ENCODE measurements at places on chromosomes 1 and 21.

DNA sequence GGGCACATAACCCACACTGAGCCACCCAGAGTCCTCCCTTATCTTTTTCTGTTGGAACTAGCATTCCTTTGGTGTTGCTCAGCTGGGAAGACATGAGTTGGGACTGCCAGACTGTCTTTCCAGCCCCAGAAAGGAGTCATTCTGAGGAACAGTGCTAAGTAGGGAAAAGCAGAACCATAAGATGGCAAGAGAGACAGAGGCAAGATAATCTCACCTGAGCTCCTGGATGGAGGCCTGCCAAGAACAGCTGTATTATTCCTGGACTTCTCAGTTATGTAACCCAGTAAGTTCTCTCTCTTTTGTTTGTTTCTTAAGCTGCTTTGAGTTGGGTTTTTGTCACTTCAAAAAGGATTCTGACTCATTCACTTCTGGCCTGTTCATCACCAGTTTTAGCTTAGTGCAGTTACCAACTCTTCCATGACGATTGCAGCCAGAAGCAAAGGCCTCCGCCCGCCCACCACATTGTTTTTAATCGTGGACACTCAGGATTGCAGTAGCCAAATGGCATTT lies 134.4 kb downstream of the OMA1 start:
- DNase-seq: no peak

GRCh38 chr1:107964336-107965109 lies 457 bp downstream of the VAV3 start:
- DNase-seq: peak; percentile 18

GRCh38 chr1:208499601-208500000 lies 255.4 kb upstream of the PLXNA2 start:
- no peak for DNase-seq

- peak; percentile 9 for DNase-seq
These were observed 3.4 kb upstream of the KRTAP10-5 start for GRCh38 chr21:44583800-44584147.

Measured in activated T-cell treated with anti-CD3 and anti-CD28 coated beads for 48 hours (primary cell).